Stomach (tissue), 19 donors: ENCODE measurements at places on chromosomes 16 and 17. TPM values are rescaled to one million over a fixed set of nuclear protein-coding genes. Genes with fewer than 3 reads are reported as not detected.

Gene AATK
- 4.1 TPM for polyA plus RNA-seq

Gene CARD14
- 0.12 TPM for polyA plus RNA-seq

Gene CAVIN1
- polyA plus RNA-seq: 61.2 TPM

Gene MYH1
- 2.0 TPM for polyA plus RNA-seq

Gene KRT23
- polyA plus RNA-seq: 1.1 TPM

Gene CD300E
- 0.15 TPM for polyA plus RNA-seq

Gene GGT6
- 4.4 TPM for polyA plus RNA-seq
